ENCODE measurements at places on chromosomes 11 and 22.

GRCh38 chr11:60960405-60960804 lies 8.4 kb upstream of the SLC15A3 start:
- ATAC-seq: no peak

DNA sequence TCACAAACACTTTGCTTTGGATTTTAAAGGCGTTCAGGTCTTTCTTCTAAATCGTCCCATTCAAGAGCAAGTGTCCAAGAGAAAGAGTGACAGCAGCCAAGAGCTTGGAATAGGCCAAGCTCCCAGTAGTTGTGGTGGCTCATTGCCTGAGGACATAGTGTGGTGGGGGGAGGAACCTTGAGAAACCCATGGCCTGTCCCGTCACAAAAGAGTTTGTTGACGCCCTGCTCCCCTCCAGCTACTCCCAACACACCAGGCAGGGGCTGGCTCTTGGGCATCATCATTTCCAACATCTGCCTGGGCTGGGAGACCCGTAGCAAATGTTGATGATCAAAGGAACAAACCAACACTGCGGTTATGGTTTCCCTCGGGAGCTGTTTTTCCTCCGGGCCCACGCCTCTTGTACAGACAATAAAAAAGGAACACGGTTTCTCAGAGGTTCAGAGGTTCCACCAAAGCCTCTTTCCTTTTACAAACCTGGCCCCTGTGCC lies 20.8 kb downstream of the FADS3 start:
- no peak for ATAC-seq

GRCh38 chr11:92087725-92088537 lies 136.7 kb upstream of the FAT3 start:
- no peak for ATAC-seq

GRCh38 chr11:112786886-112787530 lies 174.2 kb upstream of the NCAM1 start:
- no peak for ATAC-seq

DNA sequence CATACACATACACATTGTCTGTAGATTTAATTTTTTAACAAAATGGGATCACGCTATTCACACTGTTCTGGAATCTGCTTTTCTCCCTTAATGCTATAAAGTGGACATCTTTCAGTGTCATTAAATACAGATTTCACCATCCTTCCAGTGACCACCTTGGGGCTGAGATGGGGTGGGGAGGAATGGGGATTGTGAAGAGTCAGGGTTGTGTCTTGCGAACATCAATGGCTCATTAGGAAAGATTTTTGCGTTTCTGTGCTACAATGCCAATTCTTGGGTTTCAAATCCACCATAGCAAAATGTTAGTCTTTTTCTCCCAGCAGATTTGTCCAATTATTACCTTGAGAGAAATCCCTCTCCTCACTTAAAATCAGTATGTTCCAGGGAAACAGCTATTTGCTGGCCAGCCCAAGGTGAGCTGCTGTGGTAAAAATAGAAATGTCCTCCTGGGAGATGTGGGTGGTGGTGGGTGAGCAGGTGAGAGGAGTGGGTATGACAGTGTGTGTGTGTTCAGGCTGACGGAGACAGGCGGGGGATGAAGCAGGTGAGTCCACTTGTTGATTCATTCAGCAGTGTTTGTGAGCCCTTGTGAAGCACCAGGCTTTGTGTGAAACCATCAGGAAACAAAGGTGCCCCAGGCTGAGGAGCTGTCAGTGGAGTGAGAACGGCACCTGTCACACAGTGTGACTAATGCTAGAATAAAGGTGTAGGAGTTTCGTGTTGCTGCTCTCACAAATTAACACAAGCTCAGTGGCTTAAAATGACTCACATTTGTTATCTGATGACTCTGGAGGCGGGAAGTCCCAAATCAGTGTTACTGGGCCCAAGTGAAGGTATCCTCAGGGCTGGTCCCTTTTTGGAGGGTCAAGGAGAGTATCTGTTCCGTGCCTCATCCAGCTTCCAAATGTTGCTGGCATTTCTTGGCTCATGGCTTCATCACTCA lies 1.7 kb upstream of the CBX6 start:
- peak; percentile 88 for ATAC-seq

Data from activated CD4-positive, CD25-positive, alpha-beta regulatory T cell treated with anti-CD3 and anti-CD28 coated beads, Interleukin-2, amount 50 U/mL, for 24 hours (primary cell).